ENCODE measurements at places on chromosomes 13 and 19. TPM values are rescaled to one million over a fixed set of nuclear protein-coding genes. Genes with fewer than 3 reads are reported as not detected.

Gene SIGLEC5
- not detected for total RNA-seq

DNA sequence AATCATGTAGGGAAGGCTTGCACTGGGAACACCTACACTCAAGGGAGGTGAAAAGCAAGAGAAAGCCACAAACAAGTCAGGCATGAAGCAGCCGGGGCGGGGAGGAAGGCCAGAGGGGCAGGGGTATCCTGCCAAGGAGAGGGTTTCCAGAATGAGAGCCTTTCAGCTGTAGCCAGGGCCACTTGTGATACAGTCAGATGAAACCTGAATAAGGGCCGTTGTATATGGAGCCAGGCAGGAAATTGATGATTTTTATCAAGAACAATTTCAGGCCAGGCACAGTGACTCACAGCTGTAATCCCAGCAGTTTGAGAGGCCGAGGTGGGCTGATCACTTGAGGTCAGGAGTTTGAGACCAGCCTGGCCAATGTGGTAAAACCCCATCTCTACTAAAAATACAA lies 4.4 kb downstream of the TRPM4 start:
- DNase-seq: no peak

DNA sequence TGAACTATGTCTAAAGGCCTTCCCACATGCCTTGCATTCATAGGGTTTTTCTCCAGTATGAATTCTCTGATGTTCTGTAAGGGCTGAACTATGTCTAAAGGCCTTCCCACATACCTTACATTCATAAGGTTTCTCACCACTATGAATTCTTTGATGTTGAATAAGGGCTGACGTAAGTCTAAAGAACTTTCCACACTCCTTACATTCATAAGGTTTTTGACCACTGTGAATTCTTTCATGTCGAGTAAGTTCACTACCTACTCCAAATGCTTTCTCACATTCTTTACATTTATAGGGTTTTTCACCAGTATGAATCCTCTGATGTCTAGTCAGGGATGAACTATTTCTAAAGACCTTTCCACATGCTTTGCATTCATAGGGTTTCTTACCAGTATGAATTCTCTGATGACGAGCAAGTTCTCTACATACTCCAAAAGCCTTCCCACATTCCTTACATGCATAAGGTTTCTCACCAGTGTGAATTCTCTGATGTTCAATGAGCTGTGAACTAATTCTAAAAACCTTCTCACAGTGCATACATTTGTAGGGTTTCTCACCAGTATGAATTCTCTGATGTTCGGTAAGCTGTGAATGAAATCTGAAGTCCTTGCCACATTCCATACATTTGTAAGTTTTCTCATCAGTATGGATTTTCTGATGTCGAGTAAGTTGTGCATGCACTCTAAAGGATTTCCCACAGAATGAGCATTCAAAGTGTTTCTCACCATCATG lies 19.1 kb upstream of the ZNF260 start:
- no peak for DNase-seq

Gene CGB1
- total RNA-seq: not detected

- no peak for DNase-seq
Measured at GRCh38 chr13:79724348-79725103, 243.6 kb downstream of the NDFIP2 start.

All from neural crest cell (in vitro differentiated cells).